Endothelial cell of umbilical vein (primary cell): ENCODE measurements at places on chromosomes 2 and 18. TPM values are rescaled to one million over a fixed set of nuclear protein-coding genes. Genes with fewer than 3 reads are reported as not detected.
A peak's percentile ranks its signal among the peaks of the same experiment; 100 is the strongest.

GRCh38 chr18:59633961-59634485, 63.2 kb downstream of the CCBE1 start:
- no peaks in the 10 kb centered on the region for H3K27me3 ChIP-seq
- no peak for DNase-seq
- no peak overlapping the region for H3K4me3 ChIP-seq

Gene TMEM169
- polyA plus RNA-seq, result not detected in 2 replicates

Gene FAM110C
- not detected in 2 replicates for polyA plus RNA-seq

GRCh38 chr2:74515271-74515980, 1.2 kb downstream of the TLX2 start:
- H3K4me3 ChIP-seq, result no peak overlapping the region
- DNase-seq, result no peak
- H3K27ac ChIP-seq, result no peak overlapping the region

DNA sequence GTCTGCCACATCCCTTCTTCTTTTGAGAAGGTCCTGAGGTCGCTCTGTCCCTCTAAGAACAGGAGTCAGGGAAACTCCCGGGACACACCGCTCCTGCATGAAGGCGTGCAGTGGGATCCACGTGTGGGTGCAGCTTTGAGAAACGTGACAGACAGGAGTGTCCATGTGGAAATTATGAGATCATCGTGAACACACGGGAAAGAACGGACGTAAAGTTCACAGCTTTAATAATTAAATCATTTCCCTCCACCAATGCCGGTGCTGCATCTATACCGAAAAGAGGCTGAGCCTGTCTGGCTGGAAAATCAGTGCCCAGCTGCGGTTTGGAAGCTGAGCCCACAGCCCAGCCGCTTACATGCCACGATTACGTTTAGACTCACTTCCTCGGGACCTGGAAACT, 372.4 kb upstream of the SALL3 start:
- no peaks in the 10 kb centered on the region for H3K36me3 ChIP-seq
- H3K4me1 ChIP-seq, result no peaks in the 10 kb centered on the region
- no peak overlapping the region for H3K27ac ChIP-seq
- DNase-seq, result no peak
- no peak overlapping the region for H3K4me3 ChIP-seq

- peak; percentile 47 for DNase-seq
- no peaks in the 10 kb centered on the region for H3K27me3 ChIP-seq
- H3K4me3 ChIP-seq, result no peak overlapping the region
- H3K4me1 ChIP-seq, result peaks cover 24% of the 10 kb centered on the region
Observed at GRCh38 chr2:43054367-43054766, 172.0 kb downstream of the ZFP36L2 start.

DNA sequence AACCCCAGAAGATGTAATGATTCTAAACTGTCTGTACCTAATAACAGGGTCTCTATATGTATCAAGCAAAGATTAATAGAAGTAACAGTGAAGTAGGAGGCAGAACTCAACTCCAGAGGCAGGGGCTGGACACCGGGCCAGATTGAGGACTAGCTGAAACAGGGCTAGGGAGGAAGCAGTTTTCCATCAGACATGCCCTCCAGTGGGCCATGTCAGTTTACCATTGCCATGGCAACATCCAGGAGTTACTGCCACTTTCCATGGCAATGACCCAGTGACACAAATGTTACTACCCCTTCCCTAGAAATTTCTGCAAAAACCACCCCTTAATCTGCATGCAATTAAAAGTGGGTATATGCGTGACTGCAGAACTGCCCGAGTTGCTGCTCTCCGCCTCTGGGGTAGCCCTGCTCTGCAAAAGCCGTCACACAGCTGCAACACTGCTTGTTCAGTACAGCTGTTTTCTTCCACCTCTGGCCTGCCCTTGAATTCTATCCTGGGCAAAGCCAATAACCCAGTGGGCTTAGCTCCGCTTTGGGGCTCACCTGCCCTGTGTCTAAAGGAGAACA, 58.7 kb downstream of the TMEM18 start:
- no peaks in the 10 kb centered on the region for H3K27me3 ChIP-seq
- no peak overlapping the region for H3K4me3 ChIP-seq
- no peak for DNase-seq
- no peaks in the 10 kb centered on the region for H3K36me3 ChIP-seq
- H3K4me1 ChIP-seq, result no peaks in the 10 kb centered on the region

Gene AQP12B
- not detected in 2 replicates for polyA plus RNA-seq
